ENCODE measurements at places on chromosomes 2 and 18.
A peak's percentile ranks its signal among the peaks of the same experiment; 100 is the strongest.

DNA sequence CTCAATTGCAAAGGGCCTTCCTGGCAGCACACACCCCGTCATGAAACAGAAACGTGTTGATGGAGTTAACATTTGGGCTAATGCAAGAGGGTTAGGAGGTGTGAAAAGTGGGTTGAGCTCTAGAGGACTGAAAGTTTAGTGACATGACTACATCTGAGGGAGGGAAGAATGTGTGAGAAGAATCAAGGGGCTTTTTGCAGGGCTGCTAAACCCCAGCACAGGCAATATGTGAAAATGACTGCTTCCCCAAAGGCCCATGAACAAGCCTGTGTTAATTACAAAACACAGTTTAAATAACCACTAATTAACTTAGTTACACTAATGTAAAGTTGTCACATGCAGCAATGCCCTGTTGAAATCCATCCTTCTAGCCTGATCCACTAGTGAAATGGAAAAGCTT is 63.4 kb upstream of the PEX13 start:
- DNase-seq: no peak

DNA sequence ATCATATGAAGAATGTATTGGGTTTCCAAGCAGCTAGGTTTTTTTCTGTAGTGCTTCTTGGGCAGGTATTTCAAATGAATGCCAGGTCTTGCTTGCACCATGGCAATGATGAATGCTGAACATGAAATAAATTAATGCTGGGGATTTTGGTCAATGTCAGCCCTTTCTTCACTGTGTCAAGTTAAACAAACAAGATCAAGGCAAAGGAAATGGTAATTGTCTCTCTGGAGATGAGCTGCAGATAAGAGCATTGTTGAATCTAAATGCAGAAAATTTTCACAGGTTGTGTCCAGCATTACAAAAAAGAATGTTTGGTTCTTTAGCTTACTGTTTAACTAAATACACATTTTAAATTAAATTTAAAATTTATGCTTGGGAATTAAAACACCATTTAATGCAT is 144.3 kb downstream of the GPD2 start:
- no peak for DNase-seq

DNA sequence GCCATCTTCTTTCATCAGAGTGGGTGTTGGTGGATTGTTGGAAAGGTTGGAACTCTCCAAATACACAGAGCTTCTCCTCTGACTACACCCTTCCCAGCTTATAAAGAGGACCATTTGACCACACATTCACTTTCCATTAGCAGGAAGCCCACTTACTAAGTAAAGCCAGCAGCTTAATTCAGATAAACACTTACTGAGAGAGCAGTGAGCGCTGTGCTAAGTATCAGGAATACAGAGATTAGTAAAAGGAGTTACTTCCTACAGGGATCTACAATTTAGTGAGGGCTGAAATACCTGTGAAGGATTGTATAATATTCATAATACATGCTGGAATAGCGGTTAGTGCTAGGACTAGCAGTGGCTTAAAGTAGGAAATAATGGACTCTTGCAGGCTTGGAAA is 343.0 kb downstream of the NYAP2 start:
- DNase-seq: no peak

DNA sequence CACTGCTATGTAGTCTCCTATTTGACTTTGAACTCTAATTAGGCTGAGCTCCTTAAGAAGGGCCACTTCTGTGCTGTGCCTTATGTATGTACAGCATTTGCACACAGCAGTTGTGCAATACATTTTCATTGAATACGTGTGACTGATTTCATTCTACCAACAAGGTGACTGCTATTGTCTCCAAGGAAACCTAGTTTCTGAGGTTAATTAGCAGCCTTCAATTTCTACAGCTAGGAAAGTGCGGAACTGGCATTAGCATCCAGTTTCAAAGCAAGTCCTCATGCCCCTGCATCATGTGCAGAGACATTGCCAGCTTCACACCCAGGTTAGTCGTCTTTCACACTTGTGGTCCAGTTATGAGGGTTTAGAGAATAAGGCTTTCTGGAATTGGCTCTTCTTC is 58.6 kb downstream of the NCK2 start:
- no peak for DNase-seq

DNA sequence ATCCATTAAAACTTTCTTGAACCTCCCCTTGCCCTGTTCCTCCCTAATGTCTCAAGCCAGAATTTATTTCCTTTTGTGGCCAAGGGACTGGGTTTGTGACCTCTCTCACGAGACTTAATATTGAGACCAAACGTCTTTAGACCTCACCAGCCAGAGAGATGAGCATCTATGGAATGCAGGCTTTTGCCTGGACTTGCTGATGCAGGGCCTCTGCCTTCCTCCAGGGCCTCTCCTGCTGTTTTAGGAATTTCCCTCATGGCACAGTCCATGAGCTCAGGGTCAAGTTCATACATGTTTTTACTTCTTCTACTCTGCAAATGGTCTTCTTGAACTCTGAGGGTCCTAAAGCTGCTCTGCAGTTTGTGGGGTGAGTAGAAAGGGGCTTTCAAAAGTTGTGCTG is 22.3 kb downstream of the IL1B start:
- DNase-seq: peak; percentile 89

- no peak for DNase-seq
Measured at GRCh38 chr2:119160361-119160990, 1.9 kb upstream of the C1QL2 start.

DNA sequence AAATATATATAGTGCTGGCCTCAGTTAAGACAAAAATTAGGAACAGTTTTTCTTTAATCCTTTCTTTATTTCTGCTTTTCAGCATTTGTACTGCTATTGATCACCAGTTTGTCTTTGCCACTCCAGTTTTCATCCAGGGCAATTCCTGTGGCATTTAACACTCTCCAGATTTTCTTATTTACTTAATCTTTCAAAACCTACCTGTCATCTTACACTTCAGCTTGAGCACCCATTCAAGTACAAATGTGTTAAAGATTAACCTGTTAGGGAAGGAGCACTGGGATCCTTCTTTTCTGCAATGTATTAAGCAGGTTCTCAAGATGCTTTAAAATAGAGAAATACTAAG is 101.8 kb upstream of the SCN1A start:
- no peak for DNase-seq

DNA sequence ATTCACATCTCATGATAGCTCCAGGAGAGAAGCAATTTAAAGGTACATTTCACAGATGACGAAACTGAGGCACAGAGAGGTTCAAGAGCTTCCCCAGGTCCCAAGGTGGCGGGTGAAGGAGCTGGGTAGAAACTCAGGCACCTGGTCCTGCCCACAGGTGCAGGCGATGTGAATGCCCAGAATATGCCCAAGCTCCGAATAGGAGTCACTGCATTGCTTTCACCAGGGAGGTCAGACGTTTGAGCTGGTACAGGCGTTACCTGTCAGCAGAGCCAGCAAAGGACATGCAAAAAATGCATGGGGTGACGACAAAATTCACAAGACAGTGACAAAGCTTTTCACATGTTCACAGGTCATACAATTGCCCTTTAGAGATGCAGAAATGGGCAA is 247.9 kb downstream of the HDAC4 start:
- DNase-seq: no peak

GRCh38 chr18:59219672-59220163 is at the start of gene GRP:
GRP (plus strand) TSS chr18:59220158; CDS start chr18:59220266, 108 bp downstream.
- DNase-seq: no peak

GRCh38 chr2:28291811-28292440 is 100.7 kb upstream of the FOSL2 start:
- peak; percentile 64 for DNase-seq

DNA sequence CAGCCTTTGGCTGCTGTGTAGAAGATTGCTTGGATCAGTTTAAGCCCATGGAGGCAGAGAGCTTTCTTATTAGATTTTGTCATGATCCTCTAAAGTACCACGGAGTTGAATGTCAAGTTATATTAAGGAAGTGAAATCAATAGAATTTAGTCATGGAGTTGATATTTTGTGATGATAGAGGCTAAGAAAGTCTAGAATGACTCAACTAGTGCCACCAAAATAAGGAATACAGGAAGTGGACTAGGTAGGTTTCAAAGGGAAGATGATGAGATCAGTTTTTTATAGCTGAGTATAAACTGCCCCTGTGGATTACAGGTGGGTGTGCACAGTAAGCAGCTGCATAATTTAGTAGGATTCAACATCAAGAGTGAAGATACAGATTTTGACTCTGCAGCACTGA is 25.2 kb downstream of the FBXO36 start:
- no peak for DNase-seq

DNA sequence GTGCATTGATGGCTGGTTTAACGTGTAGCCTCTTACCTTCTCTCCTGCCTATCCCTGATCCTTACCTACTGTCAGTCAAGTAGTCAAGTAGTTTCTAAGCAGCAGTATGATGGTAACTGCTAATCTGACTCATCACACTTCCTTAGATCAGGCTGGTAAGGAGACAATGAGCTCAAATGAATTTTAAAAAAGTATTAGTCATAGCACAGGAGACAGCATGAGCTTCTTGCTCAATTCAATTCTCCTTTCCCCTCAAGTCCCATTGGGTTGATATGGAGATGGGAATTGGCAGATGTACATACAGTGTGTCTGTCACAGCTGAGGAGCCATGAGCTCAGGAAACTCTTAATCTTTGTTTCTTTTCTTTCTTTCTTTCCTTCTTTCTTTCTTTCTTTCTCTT is 799.7 kb downstream of the LRP1B start:
- DNase-seq: peak; percentile 10

DNA sequence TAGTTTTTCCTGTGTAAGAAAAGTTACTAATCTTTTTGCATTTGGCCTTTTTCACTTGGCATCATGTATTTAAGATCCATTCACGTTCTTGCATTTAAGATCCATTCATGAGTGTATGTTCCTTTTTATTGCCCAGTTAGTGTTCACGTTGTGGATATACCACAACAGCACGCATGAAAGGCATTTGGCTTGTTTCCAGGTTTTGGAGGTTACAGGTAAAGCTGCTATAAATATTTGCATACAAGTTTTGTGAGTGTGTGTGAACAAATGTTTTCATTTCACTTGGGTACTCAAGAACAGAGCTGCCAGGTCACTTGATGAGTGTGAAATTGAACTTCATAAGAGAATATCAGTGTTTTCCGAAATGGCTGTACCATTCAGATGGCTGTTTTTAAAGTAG is 121.2 kb downstream of the CCBE1 start:
- no peak for DNase-seq

- no peak for DNase-seq
Measured at GRCh38 chr2:227430639-227431038, 41.3 kb upstream of the AGFG1 start.

DNA sequence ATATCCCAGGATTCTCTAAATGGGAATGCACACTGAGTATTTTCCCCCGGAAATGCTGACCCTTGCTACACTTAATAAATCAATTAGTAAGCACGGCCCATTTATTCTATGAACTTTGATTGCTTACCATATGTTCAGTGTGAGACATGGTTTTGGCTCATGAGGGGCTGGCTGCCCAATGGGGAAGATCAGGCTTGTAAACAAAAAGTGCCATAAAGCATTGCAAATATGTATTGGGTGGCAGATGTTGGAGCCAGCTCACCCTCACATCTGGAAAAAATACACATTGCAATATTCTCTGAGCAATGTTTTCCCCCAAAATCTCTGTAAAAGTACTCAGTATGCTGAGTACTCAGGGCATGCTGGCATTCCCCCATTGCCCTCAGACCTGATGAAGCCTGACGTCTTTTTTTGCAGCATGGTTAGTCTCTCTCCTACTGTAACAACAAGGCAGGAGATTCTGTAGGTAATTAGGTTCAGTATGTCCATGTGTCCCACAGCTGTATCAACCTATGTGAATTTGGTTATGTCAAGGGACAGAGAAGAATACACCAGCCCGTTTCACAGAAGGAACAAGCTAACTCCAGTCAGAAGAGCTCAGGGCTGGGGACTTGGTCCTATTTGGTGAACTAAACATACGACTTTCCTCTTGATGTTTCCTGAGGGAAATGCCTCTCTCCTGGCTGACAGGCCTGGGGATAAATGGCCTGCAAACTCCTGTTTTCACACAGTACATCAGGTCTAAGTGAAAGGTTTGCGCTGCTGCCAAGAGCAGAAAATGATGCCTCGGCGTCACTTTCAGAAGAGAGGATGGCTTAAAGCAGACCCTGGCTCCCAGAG is 202.4 kb downstream of the INSIG2 start:
- DNase-seq: no peak

GRCh38 chr2:43032213-43033015 is 194.0 kb downstream of the ZFP36L2 start:
- DNase-seq: peak; percentile 45

DNA sequence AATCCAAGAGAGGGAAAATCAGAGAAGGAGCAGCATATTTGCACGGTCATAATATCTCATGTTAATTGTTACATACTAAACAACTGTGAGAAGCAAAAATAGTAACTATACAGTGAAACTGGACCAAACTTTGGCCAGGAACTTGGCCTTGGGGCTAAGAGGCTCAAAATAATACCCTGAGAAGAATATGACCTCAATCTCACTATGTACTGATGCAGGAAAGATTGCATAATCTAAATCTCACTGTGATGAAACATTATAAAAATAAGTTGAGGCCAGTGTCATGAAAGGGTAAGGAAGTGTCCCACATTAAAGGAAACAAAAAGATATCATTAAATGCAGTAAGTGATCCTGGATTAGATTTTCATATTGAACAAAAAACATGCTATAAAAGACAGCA is 36.5 kb downstream of the ZRANB3 start:
- peak; percentile 79 for DNase-seq

DNA sequence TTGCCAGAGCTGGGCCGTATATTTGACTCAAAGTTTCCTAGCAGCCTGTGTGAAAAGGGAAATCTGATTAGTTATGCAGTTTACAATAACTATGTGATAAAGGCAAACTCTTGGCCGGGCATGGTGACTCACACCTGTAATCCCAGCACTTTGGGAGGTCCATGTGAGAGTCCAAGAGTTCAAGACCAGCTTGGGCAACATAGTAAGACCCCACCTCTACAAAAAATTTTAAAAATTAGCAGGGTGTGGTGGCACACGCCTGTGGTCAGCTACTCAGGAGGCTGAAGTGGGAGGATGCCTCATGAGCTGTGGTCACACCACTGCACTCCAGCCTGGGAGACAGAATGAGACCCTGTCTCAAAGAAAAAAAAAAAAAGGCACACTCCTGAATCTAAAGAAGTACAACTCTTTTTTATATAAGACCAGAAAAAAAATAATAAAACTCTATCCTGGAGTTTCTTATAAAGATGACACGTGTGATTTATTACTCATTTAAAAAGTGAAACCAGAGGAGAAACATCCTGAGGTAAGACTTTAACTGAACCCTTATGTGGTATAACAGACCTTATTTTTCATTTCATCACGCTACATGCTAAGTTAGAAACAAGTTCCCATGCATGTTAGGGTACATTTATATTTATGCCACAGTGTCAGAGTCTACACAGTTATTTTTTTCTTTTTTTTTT is 32.6 kb upstream of the KCMF1 start:
- DNase-seq: no peak

DNA sequence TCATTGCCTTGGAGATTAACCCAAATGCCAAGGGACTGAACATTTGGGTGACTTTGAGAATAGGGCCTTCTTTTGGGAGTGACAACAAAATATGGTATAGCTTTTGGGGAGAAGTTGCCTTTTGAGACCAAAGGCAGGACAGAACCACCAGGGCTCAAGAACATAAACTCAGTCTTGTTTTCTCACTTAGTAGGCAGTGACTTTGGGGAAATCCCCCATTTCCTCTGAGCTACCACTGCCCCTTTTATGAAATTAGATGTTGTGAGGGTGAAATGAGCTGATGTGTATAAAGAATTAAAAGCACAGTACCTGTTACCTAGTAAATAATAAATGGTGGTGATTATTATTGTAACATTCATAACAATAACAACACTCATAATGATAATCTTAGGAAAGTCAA is 36.5 kb downstream of the GPD2 start:
- no peak for DNase-seq

Data from osteoblast (primary cell).